ENCODE measurements at places on chromosomes 13 and 19. TPM values are rescaled to one million over a fixed set of nuclear protein-coding genes. Genes with fewer than 3 reads are reported as not detected.

DNA sequence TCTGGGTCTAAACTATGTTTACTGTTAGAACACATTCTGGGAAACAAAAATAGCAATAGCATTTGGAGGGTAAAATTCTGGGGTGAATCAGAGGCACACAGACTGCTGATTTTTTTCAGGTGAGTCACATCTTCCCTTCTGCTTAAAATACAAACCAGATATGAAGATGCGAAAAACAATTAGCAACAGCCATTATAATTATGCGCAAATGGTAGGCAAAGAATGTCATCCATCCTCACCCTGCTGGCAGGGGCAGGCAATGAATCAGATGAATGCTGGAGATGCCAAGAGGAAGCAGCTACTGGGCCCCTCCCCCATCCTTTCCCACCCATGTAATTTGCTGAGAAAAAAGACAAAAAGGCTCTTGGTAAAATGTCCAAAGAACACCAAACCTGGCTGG lies 282.9 kb downstream of the KLF5 start:
- DNase-seq: no peak

- no peak for DNase-seq
Measured at GRCh38 chr13:62525652-62526051, 1110.0 kb upstream of the PCDH20 start.

- peak; percentile 43 for DNase-seq
Measured at GRCh38 chr19:54439174-54439851, 9.7 kb upstream of the LENG8 start.

DNA sequence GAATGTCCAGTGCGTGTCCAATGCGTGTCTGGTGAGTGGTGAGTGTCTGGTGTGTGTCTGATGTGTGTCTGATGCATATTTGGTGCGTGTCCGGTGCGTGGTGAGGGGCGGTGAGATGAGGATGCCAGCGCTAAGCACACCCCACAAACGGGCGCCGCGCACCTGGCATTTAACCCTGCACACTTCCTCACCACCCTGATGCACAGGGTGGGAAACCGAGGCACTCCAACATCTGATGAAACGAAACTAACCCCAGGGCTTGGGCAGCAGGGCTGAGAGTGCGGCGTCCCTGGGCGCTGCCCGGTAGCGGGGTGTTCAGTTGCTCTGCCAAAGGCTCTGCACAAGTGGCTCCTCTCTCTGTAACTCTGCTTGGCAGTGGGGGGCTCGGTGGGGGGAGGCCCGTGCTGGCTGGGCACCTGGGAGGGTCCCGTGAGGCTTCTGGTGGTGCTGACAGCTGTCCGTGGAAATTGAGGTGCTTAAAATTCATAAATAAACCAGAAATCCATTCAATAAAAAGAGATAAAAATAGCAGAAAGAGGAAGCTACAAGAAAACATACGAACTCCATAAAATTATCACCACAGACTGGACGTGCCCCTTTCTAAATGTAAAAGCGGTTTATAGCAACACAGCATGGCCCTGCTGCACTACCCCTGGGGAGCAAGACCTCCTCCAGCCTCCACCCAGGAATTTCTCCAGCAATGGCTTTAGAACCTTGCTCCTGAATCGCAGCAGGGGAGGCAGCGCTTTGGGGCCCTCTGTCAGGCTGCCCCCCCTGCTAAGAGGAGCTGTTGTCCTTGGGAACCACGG lies 76.0 kb downstream of the RASA3 start:
- DNase-seq: no peak

- no peak for DNase-seq
Measured at GRCh38 chr19:4772566-4772965, 19.0 kb upstream of the FEM1A start.

NCR1 gene
- not detected for total RNA-seq

GPR18 gene
- 25.4 TPM for total RNA-seq

KIR2DL3 gene
- not detected for total RNA-seq

ZNF345 gene
- total RNA-seq: 6.0 TPM

DNA sequence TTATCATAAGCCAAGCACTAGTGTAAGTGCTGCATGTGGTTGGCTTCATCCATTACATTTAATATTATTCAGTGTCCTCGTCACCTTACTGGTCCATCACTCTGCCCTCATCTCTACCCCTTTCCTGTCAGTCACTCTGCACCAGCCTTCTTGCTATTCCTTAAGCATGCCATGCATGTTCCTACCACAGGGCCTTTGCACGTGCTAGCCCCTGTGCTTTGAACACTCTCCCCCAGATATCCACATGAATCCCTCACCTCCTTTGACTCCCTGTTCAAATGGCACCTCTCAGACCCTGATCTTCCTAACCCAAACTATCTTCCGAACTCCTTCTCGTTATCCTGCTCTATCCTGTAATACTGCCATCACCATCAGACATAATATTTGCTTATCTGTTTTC lies 3.2 kb upstream of the RELB start:
- DNase-seq: no peak

GRCh38 chr19:37905946-37906868 lies at the start of gene WDR87:
TSS of gene WDR87 (minus strand) at chr19:37906594. CDS start at chr19:37898239, 8,355 bp downstream.
- peak; percentile 37 for DNase-seq

- DNase-seq: no peak
Measured at GRCh38 chr19:3365093-3365835, 1.1 kb upstream of the NFIC start.

DNA sequence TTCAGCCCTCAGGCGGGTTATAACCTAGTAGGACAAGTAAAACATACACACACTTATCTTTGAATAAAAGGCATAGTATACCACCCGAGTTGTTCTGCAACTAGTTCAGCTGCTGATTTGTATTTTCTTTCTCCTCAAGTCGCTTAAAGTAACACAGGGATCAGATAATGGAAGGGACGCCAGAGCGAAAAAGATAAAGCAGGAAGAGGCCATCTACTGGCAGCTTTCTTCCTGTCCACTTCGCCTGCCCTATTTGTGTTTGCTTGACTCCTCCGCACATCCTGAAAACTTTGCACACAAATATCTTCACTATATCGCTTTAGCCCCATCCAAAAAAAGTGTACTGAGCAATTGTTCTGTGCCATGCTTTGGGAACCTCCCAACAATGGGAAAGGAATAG lies 238.0 kb upstream of the SOX21 start:
- DNase-seq: no peak

ZNF528 gene
- total RNA-seq: 19.4 TPM

GRCh38 chr19:44602081-44602480 lies 11.3 kb upstream of the IGSF23 start:
- no peak for DNase-seq

GRCh38 chr13:45011198-45011597 lies 21.9 kb downstream of the GPALPP1 start:
- no peak for DNase-seq

DNA sequence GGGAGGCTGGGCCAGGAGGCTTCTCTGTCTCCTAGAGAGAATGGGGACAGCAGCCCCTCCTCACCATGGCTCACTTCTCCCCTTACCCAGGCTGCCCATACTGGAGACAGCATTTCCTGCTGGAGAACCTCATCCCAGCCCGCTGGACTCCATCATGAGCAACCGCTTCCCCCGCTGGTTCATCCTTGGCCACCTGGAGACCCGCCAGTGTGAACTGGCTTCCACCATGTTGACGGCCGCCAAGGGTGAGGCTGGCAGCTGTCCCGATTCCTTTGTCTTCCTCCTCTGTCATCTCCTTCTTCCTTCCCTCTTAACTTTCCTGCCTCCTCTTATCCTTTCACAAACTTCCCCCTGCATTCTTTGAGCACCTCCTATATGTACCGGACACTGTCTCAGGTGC lies 28.0 kb downstream of the ZSWIM4 start:
- DNase-seq: no peak

GRCh38 chr19:33317517-33317916 lies 15.2 kb upstream of the CEBPA start:
- no peak for DNase-seq

CCDC194 gene
- total RNA-seq: 4.2 TPM

DNA sequence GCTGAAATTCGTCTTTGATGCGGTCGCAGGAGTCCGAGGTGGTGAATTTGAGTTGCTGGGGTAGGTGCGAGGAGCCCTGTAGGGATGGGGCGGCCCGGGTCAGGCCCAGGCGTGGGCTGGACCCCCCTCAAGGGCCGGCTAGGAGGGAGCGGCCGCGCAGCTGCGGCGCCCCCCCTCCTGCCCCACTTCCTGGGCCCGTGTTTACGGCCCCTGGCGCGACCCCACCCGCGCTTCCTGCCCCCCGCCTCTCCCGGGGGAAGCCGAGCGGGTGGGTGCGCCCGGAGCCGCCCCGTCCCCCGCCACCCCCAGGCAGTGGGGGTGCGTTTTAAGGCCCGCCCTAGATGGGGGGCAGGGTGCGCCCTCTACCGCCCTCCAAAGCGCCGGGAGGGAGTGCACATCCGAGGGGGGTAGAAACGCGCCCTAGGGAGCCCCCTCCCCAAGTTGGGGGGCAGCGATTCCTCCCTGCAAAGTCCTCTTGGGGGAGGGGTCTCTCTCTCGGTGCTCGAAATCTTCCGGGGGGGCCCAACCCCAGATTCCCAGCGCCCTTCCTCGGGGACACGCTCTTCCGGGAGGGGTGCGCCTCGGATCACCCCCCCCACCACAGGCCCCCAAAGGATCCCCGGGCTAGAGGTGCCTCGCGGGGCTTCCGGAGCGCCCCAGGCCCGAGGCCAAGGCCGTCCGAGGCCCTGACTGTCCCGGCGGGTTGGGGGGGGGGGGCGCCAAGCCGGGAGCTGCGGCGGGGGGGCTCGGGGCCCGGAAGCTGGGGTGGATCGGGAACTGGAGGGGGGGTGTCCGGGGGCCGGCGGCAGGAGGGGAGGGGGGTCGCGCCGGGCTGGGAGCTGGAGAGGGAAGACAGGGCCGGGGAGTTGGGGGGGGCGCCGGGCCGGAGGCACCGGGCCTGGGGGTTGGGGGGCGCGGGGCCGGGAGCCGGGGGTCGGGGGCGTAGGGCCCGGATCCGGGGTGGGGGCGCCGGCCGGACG lies 823 bp downstream of the TLE5 start:
- peak; percentile 81 for DNase-seq

SIGLEC9 gene
- 0.20 TPM for total RNA-seq

BICRA gene
- total RNA-seq: 23.3 TPM

- no peak for DNase-seq
Measured at GRCh38 chr19:29098863-29099481, 114.0 kb downstream of the UQCRFS1 start.
